Suprapubic skin (tissue), 4 donors: ENCODE measurements at places on chromosomes 3 and 15. TPM values are rescaled to one million over a fixed set of nuclear protein-coding genes. Genes with fewer than 3 reads are reported as not detected.
A peak's percentile ranks its signal among the peaks of the same experiment; 100 is the strongest.

DNA sequence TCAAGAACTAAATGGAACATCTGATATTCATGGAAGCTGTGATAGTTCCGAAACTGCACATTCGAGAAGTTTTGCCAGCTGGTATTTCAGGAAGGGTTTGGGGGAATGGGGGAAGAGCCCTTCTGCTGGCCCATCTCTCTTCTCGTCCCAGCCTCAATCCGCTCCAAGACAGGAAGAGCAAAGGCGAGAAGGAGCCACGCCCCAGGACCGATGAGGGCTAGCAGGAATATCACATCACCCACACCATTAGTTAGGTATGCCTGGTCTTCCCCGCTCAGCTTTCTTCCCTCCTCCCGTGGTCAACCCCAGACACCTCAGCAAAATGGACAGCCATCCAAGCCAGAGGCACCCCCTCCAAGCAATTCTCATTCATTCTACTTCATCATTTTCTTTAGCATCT lies 14.9 kb upstream of the PCSK6 start:
- no peaks in the 10 kb centered on the region for H3K36me3 ChIP-seq
- H3K4me3 ChIP-seq: no peak overlapping the region
- DNase-seq: no peak
- peaks cover 8% of the 10 kb centered on the region for H3K27me3 ChIP-seq
- H3K27ac ChIP-seq: no peak overlapping the region
- H3K4me1 ChIP-seq: peaks cover 26% of the 10 kb centered on the region

The C3orf52 gene
- 183 TPM for total RNA-seq

GRCh38 chr3:139339219-139339906 lies 4.5 kb upstream of the MRPS22 start:
- DNase-seq: no peak
- no peak overlapping the region for H3K4me3 ChIP-seq
- H3K4me1 ChIP-seq: peaks cover 7% of the 10 kb centered on the region
- no peak overlapping the region for H3K27ac ChIP-seq
- H3K36me3 ChIP-seq: no peaks in the 10 kb centered on the region
- H3K27me3 ChIP-seq: no peaks in the 10 kb centered on the region

The ABI3BP gene
- 20.6 TPM for total RNA-seq

The IGDCC3 gene
- total RNA-seq: not detected

GRCh38 chr15:58040150-58040549 lies 25.4 kb downstream of the ALDH1A2 start:
- H3K27ac ChIP-seq: no peak overlapping the region
- H3K36me3 ChIP-seq: no peaks in the 10 kb centered on the region
- H3K4me1 ChIP-seq: peaks cover 8% of the 10 kb centered on the region
- DNase-seq: no peak
- H3K4me3 ChIP-seq: no peak overlapping the region

DNA sequence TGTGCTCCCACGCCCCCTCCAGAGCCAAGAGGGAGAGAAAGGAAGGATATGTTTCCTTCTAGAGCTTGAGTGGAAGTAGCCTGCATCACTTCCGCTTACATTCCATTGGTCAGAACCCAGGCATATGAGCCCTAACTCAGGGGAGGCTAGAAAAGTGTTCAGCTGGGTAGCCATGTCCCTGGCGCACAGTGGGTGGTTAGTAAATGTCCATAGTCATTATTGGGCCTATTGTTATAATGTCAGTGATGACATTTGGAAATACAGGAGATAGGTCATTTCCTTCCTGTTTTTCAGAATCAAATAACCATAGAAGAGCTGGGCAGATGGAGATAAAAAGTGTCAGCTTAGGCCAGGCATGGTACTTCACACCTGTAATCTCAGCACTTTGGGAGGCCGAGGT lies 27.3 kb downstream of the CD276 start:
- no peak for DNase-seq
- H3K27ac ChIP-seq: no peak overlapping the region
- no peaks in the 10 kb centered on the region for H3K27me3 ChIP-seq

- no peaks in the 10 kb centered on the region for H3K27me3 ChIP-seq
- H3K27ac ChIP-seq: no peak overlapping the region
- peaks cover 23% of the 10 kb centered on the region for H3K4me1 ChIP-seq
- no peak for DNase-seq
- H3K4me3 ChIP-seq: no peak overlapping the region
- no peaks in the 10 kb centered on the region for H3K36me3 ChIP-seq
These were observed 220.1 kb upstream of the BHLHE40 start for GRCh38 chr3:4758957-4759656.

- peaks cover 89% of the 10 kb centered on the region for H3K27me3 ChIP-seq
- no peak for DNase-seq
- H3K4me3 ChIP-seq: peak overlapping the region; percentile 43
- H3K36me3 ChIP-seq: no peaks in the 10 kb centered on the region
- no peak overlapping the region for H3K27ac ChIP-seq
These were observed 121.4 kb downstream of the LMLN start for GRCh38 chr3:198081421-198081844.

DNA sequence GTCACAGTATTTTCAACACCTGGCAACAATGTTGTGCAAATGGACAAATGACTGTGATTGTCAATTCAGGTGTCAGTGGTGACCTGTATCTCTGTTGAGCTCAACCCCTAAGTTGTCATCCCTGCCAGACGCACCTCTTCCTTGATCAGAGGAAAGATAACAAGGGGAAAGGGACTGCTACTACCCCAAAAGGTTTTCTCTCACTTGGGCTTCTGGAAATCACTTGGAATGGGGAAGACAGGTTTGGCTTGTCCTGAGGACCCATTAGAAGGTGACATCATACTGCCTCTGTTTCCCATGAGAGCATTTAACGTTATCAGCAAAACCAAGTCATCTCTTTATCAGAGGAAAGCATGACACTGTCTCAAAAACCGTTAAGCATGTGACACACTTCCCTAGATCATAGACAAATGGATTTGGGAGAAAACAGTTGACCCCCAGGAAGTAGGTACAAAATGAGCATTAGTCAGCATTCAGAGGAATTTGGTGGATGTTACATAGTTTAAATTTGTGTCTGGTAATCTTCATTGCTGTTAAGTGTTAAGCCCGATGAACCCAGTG lies 769.5 kb downstream of the GRM7 start:
- no peak overlapping the region for H3K27ac ChIP-seq
- H3K4me3 ChIP-seq: no peak overlapping the region
- H3K27me3 ChIP-seq: no peaks in the 10 kb centered on the region
- H3K4me1 ChIP-seq: no peaks in the 10 kb centered on the region

- H3K27ac ChIP-seq: no peak overlapping the region
- H3K4me3 ChIP-seq: no peak overlapping the region
- no peaks in the 10 kb centered on the region for H3K4me1 ChIP-seq
- H3K36me3 ChIP-seq: no peaks in the 10 kb centered on the region
- no peaks in the 10 kb centered on the region for H3K27me3 ChIP-seq
These were observed 228.4 kb downstream of the GREM1 start for GRCh38 chr15:32946210-32946609.

- H3K36me3 ChIP-seq: no peaks in the 10 kb centered on the region
- DNase-seq: no peak
- H3K27me3 ChIP-seq: no peaks in the 10 kb centered on the region
These were observed 273.1 kb downstream of the FOXP1 start for GRCh38 chr3:71310359-71310979.

The FETUB gene
- total RNA-seq: 16.0 TPM

GRCh38 chr15:68641376-68641775 lies 62.6 kb downstream of the CORO2B start:
- H3K27ac ChIP-seq: peak overlapping the region; percentile 69
- H3K4me1 ChIP-seq: peaks cover 55% of the 10 kb centered on the region
- DNase-seq: no peak
- no peaks in the 10 kb centered on the region for H3K27me3 ChIP-seq
- no peak overlapping the region for H3K4me3 ChIP-seq

- no peak for DNase-seq
- H3K4me3 ChIP-seq: no peak overlapping the region
- no peak overlapping the region for H3K27ac ChIP-seq
These were observed 22.0 kb downstream of the SMAD6 start for GRCh38 chr15:66723826-66724731.

The SLC28A2 gene
- total RNA-seq: not detected

DNA sequence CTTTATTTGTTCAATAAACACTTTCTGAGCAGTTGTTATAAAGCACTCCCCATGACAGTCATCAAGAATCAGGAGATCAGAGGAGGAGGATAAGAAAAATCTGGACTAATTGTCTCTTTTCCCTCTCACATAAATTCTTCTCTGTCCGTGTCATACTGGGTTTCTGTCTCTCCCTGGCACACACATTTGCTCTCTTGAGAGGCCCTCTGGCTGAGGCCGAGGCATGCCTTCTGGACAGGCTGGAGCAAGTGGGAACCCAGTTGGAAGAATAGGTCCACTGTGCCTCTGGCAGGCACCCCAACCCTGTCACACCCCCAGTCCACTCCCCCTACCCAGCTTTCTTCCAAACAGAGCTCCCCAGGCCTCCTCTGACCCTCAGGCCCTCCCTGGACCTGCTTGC lies 315.8 kb downstream of the UACA start:
- no peaks in the 10 kb centered on the region for H3K36me3 ChIP-seq
- DNase-seq: no peak
- H3K27ac ChIP-seq: no peak overlapping the region
- H3K4me3 ChIP-seq: no peak overlapping the region
- peaks cover 10% of the 10 kb centered on the region for H3K27me3 ChIP-seq

The SLC35G2 gene
- total RNA-seq: 3.7 TPM

GRCh38 chr15:78866803-78867202 lies 5.9 kb upstream of the MORF4L1 start:
- no peaks in the 10 kb centered on the region for H3K36me3 ChIP-seq
- no peak for DNase-seq
- H3K27ac ChIP-seq: no peak overlapping the region
- no peaks in the 10 kb centered on the region for H3K27me3 ChIP-seq
- H3K4me3 ChIP-seq: no peak overlapping the region

DNA sequence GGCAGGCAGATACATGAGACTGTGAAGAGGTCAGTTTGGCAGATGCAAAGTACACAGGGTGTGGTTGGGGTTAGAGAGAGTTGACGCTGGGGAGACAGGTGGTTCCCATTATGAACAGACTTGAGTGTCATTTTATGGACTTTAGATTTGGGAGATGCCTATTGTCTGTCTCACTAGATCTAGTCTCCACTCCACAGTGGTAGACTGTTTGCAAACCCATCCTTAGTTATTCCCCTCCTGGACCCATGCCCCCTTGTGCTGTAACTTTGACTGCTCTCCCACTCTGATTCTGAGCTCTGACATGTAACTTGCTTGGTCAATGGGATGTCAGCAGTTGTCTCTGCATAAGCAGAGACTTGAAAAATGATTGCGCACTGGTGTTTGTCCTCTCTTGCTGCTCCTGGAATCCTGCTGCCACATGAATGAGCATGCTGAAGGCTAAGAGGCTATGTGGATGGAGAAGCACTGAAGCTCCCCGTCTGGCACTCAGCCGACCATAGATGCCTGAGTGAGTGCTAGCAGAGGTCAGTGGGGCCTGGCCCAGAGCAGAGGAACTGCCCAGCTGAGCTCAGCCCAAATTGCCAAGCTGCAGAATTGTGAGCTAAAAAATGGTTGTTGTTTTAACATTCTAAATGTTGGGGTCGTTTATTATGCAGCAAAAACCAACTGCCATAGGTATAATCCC lies 88.2 kb downstream of the FAM43A start:
- no peaks in the 10 kb centered on the region for H3K36me3 ChIP-seq
- no peaks in the 10 kb centered on the region for H3K27me3 ChIP-seq
- H3K4me3 ChIP-seq: no peak overlapping the region
- no peak for DNase-seq
- peak overlapping the region; percentile 67 for H3K27ac ChIP-seq

The OCA2 gene
- total RNA-seq: 19.9 TPM

- H3K4me3 ChIP-seq: no peak overlapping the region
- no peak for DNase-seq
- peaks cover 69% of the 10 kb centered on the region for H3K36me3 ChIP-seq
- H3K27me3 ChIP-seq: no peaks in the 10 kb centered on the region
- no peaks in the 10 kb centered on the region for H3K4me1 ChIP-seq
These were observed 28.0 kb downstream of the DNAJC19 start for GRCh38 chr3:180961552-180961951.

GRCh38 chr3:94069194-94069813 lies 6.4 kb downstream of the NSUN3 start:
- no peaks in the 10 kb centered on the region for H3K27me3 ChIP-seq
- no peak overlapping the region for H3K4me3 ChIP-seq
- H3K4me1 ChIP-seq: peaks cover 15% of the 10 kb centered on the region
- H3K36me3 ChIP-seq: peaks cover 12% of the 10 kb centered on the region
- DNase-seq: no peak

GRCh38 chr3:149377408-149378364 lies at the start of gene TM4SF1:
TM4SF1 (minus strand) TSS chr3:149377649; CDS start chr3:149377547, 102 bp downstream.
- peak within 1 kb of the TSS; percentile 45 for H3K4me3 ChIP-seq
- DNase-seq: no peak
- H3K27ac ChIP-seq: peak within 1 kb of the TSS; percentile 87
- H3K27me3 ChIP-seq: no peaks in the 10 kb centered on the region
- H3K36me3 ChIP-seq: no peaks in the 10 kb centered on the region

- H3K4me1 ChIP-seq: peaks cover 28% of the 10 kb centered on the region
- H3K27ac ChIP-seq: no peak overlapping the region
- no peaks in the 10 kb centered on the region for H3K27me3 ChIP-seq
- DNase-seq: peak; percentile 67
- H3K36me3 ChIP-seq: no peaks in the 10 kb centered on the region
These were observed 2.9 kb upstream of the MANF start for GRCh38 chr3:51382076-51382745.

GRCh38 chr3:182978387-182978786 lies 2.0 kb downstream of the DCUN1D1 start:
- no peak overlapping the region for H3K27ac ChIP-seq
- H3K4me1 ChIP-seq: peaks cover 20% of the 10 kb centered on the region
- no peak overlapping the region for H3K4me3 ChIP-seq
- H3K27me3 ChIP-seq: no peaks in the 10 kb centered on the region

The GOLGA6B gene
- not detected for total RNA-seq

DNA sequence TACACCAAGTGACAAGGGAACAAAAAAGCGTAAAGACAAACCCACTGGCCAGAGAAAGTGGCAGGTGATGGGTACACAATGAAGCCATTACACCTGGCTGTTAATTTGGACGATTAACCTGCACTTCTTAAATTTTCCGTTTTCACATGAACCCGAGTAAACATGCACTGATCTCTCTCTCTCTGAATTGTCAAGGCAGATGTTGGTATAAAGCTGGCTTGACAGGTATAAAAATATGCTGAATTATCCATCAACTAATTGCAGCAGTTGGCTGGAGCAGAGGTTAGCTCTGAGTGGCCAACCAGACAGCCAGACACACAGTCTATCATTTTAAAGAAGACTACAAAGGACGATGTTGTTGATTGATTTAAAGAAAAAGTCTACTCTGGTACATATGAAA lies 561.7 kb upstream of the ALCAM start:
- no peaks in the 10 kb centered on the region for H3K36me3 ChIP-seq
- no peaks in the 10 kb centered on the region for H3K27me3 ChIP-seq
- no peak overlapping the region for H3K27ac ChIP-seq
- H3K4me3 ChIP-seq: no peak overlapping the region
- DNase-seq: no peak
- H3K4me1 ChIP-seq: no peaks in the 10 kb centered on the region

DNA sequence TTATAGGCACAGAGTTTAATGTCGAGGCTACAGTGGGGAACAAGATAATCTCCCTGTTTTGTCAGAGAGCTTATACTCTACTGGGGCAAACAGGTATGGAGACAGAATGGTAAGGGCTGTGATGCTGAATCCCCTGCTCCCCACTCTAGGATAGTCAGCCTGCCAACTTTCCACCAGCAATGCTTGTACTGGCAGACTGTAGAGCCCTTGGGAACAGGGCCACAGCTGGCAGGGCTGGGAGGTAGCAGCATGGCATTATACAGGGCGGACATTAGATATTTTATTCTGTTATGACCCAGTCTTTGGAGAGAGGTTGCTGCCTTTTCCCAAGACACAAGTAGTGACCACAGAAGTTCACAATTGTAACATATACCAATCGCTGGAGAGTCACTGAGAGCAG lies 91.2 kb downstream of the ARRDC4 start:
- DNase-seq: no peak
- H3K27me3 ChIP-seq: peaks cover 2% of the 10 kb centered on the region
- no peaks in the 10 kb centered on the region for H3K36me3 ChIP-seq
- no peak overlapping the region for H3K27ac ChIP-seq
- no peak overlapping the region for H3K4me3 ChIP-seq

The POLQ gene
- 0.79 TPM for total RNA-seq
